Naive B cell (primary cell): ENCODE measurements at places on chromosomes 7 and 10.

DNA sequence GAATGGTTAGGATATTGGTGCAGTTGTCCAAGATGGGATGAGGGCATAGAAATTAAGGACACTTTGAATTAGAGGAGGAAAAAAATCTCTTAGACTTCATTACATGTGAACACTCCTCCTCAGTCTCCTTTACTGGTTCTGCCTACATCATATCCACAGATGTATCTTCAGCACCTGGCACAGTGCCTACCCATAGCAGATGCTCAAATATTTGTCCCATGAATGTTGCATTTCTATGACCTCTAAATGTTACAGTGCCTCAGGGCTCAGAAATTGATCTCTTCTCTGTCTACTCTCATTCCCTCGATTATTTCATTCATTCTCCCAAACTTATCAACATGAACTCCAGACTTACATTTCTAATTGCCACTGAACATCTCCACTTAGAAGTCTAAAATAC is 17.1 kb downstream of the CNNM1 start:
- no peak for DNase-seq

DNA sequence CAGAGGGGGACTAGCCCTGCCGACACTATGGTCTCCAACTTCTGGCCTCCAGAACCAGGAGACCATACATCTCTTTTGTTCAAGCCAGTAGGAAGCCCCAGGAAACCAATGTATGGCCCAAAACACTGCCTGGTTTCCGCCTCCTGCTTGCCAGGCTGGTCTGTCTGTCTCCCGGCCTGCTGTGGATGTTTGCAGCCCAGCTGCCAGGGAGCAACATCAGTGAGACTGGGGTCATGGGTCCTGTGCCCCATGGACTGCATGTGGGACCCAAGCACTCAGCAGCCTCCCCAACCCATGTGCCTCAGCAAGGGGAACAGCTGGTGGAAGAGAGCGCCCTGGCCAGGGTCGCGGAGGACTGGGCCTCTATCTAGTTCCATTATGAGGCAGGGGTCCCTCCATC is 33.4 kb upstream of the NUB1 start:
- no peak for DNase-seq

DNA sequence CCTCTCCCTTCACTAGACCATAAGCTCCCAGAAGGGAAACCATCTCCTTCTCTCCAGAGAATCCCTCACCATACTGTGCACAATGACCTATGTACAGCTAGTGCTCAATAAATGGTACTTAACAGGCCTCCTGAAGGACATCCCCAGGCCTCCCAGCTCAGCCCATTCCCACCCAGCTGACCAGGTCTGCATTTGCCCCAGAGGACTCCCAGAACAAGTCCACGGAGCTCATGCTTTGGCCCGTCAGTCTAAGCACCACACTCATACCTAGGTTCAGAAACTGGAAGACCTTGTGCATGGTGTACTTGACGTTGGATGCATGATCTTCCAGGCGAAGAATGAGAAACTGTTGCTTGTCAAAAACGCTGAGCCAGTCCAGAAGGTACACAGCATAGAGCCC is 81.3 kb downstream of the CHST15 start:
- no peak for DNase-seq

DNA sequence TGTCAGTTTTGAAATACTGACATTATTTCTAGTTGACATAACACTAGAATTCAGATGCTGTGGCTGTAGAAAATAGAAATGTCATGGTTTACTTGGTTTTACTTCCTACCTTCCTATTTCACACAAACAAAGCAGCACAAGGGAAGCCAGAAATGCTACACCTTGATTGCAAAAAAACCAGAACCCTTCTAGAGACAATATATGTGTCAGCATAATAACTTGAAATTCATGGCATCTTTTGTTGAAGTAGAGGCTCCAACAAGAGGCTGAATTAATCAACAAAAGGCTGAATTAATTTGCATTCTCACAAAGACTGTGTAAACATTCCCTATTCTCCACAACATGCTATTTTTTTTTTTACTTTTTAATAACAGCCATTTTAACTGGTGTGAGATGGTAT is 25.2 kb downstream of the ZNF117 start:
- no peak for DNase-seq

- no peak for DNase-seq
Measured at GRCh38 chr7:44667190-44667589, 60.8 kb downstream of the OGDH start.

- no peak for DNase-seq
Measured at GRCh38 chr7:158858592-158859503, 2.5 kb downstream of the DYNC2I1 start.

DNA sequence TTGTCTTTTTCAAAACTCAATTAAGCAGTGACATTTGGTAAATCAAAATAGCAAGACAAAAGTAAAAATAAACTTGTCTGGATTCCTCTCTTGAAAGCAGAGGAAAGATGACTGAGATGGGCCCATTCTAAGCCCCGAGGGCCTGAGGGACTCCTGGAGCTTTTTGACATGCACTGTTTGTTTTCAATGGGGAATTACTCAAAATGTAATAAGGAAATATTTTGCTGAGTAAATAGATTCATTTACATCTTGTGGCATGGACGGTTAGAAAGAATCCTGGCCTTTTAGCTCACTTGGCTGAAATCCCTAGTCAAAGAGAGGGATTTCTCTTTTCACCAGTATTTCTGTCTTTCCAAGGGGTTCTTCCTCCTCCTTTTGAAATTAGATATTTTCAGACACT is 108.0 kb downstream of the MKX start:
- DNase-seq: no peak

DNA sequence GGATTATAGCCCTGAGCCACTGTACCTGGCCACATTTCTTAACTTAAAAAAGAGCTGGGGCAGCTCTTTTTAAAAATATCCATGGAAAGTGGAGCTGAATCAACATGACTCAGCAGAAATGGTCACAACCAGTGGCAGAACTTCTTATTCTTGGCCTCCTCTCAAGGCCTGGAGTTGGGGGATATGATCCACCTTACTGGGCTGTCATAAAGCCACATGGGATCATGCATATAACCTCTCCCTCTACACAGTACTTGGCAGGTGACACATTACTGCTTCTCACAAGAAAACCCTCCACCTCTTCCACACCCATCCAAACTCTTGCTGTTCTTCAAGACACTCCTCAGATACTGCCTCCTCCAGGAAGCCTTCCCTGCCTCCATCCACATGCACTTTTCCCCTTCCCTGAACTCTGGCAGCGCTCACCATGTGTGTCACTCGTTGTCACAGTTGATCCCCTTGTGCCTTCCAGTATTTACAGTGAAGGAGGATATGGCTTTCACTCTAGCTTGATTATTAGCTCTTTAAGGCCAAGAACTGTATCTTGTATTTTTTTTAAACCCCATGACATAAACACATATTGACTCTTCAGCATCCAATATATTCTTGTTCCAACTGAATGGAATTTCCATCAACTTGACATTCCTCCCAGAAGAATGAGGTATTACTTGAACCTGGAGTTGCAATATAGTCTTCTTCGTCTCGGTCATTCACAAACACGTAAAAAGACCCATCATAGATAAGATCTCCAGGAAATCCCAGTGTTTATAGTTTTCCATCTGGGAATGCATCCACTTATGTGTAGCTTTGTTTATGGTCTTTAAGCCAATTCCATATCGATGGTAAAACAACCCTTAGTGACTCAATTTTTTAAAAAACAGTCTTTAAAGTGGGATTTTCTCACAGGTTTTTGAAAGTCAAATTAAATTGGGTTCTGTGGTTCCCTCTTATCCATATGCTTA is 85.5 kb downstream of the TBXAS1 start:
- DNase-seq: no peak

DNA sequence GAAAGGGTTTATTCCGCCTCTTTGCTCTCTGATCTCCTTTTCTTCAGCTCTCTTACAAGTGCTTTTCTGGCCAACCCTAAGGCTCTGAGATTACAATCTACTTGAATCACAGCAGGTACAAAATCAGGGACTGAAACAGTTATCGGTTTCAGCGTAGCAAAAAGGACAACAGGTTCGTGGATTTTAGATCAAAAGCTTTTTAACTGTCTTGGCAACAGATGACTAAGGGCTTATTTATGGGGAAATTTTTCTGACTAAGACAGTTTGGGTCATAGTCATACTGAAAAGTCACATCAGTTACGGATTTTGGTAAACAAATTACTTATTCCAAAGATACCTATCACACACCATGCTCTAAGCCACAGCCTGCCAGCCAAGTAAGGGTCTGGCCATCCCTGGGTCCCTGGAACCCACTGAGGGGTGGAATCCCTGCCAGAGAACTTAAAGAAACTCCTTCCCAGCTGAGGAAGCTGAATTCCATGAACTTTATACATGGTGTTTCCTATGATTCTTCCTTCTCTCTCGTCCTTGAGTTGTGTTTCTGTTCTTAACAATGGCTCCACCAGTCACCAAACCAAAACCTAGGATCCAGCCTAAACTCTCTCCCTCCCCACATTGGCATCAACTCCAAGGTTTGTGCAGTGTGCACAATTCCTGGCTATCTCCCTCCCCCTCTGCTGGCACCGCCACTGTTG is 169.3 kb downstream of the FAM107B start:
- DNase-seq: no peak

GRCh38 chr10:61974601-61975390 is 73.3 kb downstream of the ARID5B start:
- DNase-seq: no peak

DNA sequence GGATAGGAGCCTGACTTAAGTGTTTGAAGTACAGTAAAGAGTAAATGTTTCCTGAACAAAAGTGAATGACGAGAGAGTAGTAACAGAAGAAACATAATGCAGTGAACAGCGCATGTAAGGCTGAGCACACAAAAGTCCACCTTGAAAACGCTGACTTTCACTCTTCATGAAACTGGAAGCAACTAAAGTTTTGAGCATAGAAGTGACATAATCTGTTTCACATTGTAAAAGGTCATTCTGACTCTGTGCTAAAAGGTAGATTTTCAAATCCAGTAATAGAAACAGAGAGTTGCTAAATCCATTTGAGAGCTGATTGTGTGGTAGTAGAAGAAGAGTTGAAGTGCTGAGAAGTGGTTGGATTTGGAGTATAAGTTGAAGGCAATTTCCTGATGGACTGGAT is 1037.0 kb downstream of the CNTNAP2 start:
- DNase-seq: no peak

DNA sequence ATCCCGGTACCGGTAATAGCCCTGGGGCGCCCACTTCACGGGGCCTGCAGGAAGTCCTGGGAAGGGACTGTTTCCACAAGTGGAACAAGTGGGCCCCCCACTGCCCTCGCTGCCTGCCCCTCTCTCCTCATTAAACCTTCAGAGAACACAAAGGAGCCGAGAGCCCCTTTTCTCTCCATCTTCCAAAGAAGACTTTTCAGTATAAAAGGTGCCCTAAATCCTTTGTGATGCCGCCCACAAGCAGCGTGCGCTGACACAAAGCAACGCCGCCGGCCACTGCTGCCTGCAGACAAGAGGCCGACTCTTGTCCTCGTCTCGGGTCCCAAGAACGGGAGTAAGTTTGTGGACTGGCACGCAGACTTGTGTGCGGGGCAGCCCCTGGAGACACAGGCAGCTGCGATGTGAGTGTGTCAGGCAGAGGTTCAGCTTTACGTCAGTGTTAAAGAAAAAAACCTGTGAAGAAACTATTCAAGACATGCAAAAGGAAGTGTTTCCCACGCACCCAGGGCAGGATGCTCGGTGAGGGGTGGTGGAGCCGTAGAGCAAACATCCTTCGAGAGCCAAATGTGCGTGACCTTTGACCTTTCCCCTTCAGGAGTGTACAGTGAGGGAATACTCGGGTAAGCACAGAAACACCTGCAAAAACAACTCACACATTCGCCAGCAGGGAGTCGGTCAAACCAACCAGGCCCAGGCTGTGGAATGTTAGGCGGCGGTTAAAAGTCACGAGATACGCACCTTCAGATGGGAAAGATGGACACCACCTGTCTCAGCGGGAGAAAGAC is 118.2 kb downstream of the VIPR2 start:
- no peak for DNase-seq

- no peak for DNase-seq
Measured at GRCh38 chr7:124388751-124389150, 355.9 kb upstream of the TMEM229A start.

DNA sequence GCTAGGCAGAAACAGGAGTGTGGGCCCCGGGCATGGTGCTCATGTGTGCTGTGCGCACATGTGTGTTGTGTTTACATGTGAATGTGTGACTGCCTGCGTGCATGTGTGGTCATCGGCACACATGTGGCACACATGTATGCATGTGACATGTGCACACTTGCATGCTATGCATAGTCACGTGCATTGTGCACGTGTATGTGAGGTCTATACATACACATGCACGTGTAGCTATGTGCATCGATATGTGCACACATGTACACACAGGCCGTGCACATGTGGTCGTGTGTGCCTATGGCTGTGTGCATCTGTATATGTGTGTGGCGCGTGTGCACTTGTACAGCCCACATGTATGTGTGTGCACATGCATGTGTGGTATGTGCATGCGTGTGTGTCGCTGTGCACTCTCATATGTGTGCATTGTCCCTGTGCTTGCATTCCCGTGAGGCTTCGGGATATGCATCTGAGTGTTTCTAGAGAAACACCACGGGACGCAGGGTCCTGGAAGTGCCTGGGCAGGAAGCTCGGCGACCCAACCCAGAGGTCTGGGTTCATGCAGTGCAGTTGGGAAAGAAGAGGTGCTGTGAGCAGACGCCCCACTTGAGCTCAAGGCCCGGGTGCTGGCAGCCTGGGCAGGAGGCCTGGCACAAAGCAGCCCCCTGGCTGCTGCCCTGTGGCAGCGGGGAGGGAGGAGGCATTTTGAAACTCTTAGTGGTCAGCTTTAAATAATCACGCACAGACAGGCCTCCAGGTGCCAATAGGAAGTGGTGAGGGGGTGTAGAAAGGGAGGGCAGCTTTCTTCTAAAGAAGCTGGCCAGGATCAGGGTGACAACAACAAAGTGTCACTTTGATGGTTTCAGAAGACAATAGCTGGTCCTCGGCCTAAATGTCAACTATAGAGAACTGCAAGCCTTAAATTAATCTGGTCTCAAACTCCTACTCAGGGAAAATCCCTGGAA is 410.0 kb upstream of the MGMT start:
- no peak for DNase-seq

GRCh38 chr7:137213744-137214143 is 129.8 kb downstream of the PTN start:
- no peak for DNase-seq

DNA sequence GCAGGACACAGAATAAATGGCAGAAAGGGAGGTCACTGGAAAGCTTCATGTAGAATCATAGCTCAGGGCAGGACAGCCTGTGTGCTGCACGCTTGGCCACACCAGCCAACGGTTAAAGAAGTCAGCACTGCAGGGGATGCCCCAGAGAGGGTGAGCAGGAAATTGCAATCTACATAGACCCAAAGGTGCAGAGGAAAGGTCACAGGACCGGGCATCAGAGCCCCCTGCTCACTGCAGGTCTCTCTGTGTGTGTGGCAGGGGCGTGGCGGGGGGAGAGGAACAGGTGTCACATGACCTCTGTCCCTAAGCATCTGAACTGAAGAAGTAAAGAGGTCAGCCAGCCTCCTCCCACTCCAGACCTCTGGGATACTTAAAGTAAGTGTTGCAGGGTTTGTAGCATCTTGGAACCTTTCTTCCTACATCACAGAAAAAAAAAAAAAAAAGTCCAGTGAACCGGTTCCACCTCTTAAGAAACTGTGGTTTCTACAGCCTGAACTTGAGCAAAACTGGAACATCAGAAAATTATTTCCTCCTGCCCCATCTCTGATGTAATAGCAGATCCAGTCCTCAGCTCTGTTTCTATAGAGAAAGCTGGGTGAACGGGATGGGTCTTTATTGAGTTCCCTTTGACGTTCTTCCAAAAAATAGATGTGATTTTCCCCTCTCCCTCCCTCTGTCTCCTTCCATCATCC is 64.3 kb downstream of the RGS10 start:
- peak; percentile 74 for DNase-seq
